ENCODE measurements at places on chromosomes 4 and X.

- no peak for DNase-seq
Measured at GRCh38 chr4:42149004-42149403, 3.5 kb downstream of the BEND4 start.

DNA sequence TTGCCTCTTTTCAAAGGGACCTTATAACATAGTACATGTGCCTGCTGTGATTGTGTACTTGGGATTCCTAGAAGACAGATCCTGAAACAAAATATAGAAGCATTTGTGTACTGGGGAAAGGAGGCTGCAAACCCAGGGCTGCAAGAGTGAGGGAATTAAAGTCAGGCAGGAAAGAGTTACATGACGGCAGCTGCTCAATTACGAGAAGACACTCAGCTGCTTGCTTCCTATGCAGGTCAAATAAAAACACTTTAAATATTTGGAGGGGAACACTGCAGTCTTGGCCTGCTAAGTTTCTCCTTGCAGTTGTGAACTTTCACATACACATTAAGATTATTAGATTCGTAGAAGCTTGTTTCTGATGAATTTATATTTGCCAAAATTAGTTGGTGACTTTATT lies 191.9 kb upstream of the CXCL13 start:
- no peak for DNase-seq

GRCh38 chrX:13721819-13722519 lies 12.5 kb downstream of the TRAPPC2 start:
- no peak for DNase-seq

DNA sequence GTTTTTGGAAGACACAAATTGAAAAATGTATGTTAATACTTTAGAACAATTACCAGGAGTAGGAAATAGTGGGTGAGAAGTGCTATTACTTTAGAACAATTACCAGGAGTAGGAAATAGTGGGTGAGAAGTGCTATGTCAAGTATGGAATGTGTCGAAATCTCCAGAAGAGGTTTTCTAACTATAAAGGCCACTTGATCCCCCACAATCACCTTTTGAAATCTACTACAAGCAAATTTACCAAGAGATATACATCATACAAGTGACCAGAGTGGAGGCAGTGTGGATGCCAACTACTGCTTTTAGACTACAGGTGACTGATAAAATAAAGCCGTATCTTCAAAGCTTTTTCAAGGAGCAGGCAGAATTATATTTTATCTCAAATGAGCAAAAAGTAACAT lies 43.1 kb downstream of the MAB21L2 start:
- no peak for DNase-seq

- no peak for DNase-seq
Measured at GRCh38 chr4:114108869-114109268, 129.4 kb upstream of the ARSJ start.

DNA sequence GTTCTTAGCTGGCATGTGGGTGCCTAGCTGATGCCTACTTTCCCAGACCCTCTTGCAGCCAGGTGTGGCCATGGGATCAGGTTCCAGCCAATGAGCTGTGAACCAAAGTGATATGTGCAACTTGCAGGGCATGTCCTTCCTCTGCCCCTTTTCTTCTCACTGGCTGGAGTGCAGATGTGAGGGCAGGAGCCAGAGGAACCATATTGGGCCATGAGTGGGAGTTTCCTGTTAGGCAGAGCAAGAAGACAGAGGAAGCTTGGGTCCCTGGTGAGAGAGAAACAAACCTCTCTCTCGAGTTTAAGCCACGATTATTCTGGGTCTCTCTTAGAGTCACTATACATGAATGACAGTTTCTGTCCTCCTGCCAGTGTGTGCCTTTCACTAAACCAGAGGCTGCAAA lies 120.4 kb upstream of the STX18 start:
- DNase-seq: no peak

DNA sequence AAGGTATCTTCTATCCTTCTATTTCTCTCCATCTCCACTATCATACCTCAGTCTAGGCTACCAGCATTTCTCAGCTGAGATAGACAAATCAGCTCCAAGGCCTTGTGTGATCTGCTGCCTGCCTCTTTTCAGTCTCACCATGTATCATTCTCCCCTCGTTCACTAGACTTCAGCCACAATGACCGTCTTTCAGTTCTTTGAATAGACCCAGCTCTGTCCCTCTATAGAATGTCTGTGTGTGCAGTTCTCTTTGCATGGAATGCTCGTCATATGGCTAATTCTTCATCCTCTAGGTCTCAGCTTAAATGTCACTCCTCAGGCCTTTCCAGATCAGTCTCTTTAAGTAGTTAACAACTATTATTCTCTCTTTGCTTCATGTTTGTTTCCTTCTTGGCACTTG lies 6.5 kb downstream of the IGBP1 start:
- no peak for DNase-seq

DNA sequence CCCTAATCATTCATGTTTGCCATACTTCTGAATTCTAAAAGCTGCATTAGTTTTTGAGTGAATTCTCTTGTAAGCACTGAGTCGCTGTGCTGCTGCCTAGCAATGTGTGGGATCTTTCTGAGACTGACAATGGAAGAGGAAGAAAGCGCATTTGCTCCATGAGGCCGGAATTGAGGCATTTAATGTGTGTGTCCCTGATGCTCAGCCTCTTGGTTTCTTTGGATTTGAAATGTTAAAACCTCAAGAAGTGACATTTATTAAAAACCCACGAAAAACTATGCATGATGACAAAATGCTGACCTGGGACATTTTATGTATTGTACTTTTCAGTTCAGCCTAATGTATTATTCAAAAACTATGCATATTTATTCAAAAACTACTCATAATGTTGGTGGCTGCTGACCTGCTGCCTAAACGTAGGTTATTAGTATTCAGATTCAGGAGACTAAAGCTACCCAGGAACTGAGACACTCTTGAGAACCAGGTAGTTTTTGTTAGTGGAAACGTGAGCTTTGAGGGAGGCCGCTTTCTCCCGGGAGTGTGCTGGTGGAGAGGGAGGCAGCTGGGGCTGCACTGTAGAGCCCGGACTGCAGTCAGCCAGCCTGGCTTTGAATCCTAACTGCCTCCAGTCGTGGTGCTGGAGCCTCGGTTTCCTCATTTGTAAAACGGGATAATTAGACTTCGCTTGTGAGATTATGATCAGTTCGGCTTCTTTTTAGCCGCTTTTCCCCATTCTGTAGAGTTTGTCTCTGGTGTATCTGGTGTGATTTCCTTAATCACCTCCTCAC lies 11.3 kb downstream of the RGS12 start:
- DNase-seq: no peak

GRCh38 chrX:331151-331824 lies 12.7 kb upstream of the GTPBP6 start:
- DNase-seq: no peak

GRCh38 chr4:25863831-25864418 lies 1.1 kb upstream of the SEL1L3 start:
- no peak for DNase-seq

GRCh38 chrX:16999275-16999674 lies 52.8 kb downstream of the REPS2 start:
- DNase-seq: no peak

DNA sequence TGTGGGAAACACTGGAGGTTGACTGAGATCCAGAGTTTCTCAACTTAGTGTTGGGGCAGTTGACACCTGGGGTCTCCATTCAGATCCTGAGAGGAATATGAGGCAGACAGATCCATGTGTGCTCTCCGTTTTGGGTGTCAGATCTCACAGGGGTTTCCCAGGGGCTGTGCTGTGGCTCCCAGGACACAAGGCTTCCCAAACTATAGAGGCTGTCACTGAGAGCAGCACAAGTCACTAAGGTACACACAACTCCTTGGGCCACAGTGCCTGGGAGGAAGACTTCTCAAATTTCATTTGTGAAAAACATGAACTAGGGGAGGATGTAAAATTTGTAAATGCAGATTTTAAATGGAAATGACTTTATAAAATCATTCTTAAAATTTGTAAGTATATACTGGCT lies 363.6 kb downstream of the FBXO8 start:
- DNase-seq: no peak

GRCh38 chr4:41496977-41497376 lies 41.0 kb upstream of the LIMCH1 start:
- no peak for DNase-seq

DNA sequence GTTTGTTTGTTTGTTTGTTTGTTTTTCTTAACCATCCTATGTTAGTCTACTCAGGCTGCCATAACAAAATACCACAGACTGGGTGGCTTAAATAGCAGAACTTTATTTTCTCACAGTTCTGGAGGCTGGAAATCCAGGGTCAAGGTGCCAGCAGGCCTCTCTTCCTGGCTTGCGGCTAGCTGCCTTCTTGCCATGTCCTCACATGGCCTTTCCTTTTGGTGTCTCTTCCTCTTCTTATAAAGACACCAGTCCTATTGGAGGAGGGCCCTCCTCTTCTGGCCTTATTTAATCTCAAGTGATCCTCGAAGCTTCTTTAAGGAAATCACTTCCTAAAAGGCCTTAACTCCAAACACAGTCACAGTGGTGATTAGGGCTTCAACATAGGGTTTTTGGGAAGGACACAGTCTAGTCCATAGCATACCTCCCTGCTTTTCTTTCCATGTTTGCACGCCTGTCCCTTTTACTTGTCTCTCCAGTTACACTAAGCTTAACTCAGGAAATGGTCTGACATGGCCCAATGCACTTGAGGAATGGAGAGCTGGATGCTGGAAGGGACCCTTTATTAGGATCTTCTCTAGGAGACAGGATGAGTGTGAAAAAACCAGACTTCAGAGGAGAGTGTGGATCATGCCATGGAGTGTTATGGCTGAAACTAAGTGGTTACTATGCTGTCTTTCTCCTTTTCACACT lies 36.0 kb upstream of the MGST2 start:
- DNase-seq: no peak

DNA sequence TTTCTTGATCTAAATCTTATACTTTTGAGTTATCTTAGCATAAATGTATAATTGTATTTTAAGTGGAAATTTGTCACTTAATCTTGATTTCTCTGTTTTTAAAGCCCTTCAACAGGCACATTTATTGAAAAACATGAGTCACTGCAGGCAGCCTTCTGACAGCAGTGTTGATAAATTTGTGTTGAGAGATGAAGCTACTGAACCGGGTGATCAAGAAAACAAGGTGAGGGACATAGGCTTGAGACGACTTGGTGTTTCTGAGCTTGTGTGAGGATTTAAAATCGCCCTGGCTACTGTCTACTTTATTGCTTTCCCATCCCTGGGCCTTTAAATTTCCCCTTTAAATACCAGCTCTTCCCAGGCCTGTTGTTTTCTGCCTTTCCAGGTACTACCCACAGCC lies 55.7 kb downstream of the HTT start:
- DNase-seq: no peak

DNA sequence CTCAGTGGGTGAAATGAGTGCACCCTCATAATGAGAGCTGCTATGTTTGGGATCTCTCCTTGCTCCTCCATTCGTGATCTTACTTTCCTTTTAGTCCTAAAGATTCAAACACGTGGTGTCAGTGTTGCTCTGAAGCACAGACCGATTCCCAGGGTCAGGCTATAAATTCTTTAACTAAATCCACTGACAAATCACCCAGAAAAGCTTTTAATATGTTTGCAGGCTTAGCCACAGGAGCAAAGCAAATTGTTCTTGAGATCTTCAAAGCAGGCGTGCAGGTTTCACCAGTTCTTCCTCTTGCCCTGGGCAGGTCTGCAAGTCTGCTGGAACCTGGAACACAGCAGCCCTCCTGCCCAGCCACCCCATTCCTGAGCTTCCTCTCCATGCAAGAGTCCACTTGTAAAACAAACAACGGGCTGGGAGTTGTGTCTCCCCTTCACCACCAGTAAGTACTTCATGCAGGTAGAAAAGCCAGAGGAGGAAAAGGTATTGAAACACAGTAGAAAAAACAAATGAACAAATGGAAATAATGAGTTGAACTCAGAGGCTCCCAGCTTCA lies 70.1 kb upstream of the ENPP6 start:
- DNase-seq: no peak

DNA sequence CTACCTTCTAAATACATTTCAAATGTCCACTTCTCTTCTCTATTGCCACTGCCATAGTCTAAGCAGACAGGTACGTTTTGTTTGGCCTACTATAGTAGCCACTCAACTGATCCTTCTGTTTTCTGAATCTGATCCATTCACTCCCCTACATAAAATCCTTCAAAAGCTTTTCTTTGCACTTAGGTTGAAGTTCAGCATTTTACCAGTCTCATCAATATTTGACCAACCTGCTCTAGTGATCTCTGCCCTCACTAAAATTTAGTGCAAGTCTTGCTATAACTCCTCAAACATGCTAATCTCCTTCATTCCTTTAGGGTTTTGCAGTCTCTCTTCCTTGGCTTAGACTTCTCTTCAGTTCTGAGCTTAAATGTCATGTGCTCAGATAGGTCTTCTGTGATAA lies 33.4 kb downstream of the EGF start:
- no peak for DNase-seq

- DNase-seq: no peak
Measured at GRCh38 chrX:39504850-39505259, 592.9 kb downstream of the BCOR start.

DNA sequence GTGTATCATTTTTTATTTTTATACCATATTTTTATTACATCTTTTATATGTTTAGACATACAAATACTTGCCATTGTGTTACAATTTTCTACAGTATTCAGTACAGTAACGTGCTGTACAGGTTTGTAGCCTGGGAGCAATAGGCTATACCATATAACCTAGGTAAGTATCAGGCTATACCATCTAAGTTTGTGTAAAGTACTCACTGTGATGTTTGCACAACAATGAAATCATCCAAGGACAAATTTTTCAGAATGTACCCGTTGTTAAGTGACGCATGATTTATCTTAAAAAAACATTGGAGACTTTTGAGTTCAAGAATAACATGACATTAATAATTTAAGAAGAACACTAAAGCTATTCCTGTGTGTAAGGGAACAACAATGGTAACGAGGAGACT lies 96.0 kb upstream of the LEF1 start:
- DNase-seq: no peak

GRCh38 chr4:23889814-23890341 lies at the start of gene PPARGC1A:
TSS of gene PPARGC1A (minus strand) at chr4:23890047. CDS start at chr4:23889957, 90 bp downstream.
- DNase-seq: peak; percentile 4

DNA sequence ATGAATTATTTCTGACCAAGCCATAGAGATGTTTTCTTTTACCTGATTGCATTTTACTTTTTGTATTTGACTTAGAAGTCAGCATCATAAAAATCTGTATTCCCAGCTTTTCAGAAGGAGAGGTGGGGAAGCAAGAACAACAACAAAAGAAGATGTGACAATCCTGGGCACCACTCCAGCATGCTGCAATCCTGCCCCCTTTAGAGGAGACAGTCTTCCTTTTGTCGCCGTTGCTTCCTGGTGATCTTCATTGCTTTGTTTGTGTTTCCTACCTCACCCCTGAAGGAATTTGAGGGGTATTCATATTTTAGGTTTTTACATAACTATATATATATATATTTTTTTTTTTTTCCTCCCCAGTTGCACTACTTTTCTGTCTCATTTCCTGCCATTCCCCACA lies 3.7 kb downstream of the QRFPR start:
- DNase-seq: no peak

GRCh38 chrX:104854188-104854587 lies 288.2 kb downstream of the IL1RAPL2 start:
- no peak for DNase-seq

DNA sequence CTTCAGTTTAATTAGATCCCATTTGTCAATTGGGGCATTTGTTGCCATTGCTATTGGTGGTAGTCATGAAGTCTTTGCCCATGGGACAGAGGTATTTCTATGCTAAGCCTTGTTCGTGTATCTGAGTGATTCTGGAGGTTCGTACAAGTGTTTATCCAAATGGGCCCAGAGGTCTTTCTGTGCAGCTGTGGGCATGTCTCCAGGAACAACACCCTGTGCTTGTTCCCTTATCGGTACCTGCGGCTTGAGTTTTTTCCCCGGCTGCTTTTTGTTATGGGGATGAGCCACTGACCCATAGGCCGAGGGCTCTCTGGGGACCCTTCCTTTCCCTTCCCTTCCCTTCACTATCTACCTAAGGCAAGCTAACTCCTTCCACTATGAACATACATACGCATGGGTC lies 81.4 kb upstream of the WDR1 start:
- DNase-seq: no peak

All from central memory CD4-positive, alpha-beta T cell (primary cell).